H7 (cell line): ENCODE measurements at places on chromosomes 2 and 18. TPM values are rescaled to one million over a fixed set of nuclear protein-coding genes. Genes with fewer than 3 reads are reported as not detected.

The TCF23 gene
- total RNA-seq: not detected in 2 replicates

The SLC8A1 gene
- 0.63 and 1.7 TPM in 2 replicates for total RNA-seq

DNA sequence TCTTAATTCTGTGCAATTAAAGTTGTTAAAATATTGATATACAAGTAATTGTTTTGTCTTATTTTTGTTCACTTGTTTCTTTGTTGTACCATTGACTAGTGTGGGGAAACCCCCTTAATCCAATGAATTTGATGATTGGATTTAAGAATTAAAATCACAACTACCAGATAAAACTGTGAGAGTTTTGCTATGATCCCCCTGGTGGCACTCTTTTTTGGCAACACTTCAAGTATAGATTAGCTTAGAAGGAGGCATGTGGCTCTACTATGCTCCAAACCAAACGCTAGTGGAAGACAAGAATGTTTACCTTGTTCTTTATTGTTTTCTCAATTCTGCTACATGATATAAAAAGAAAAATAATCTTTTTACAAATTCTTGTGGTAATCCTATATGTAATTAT, 477.8 kb upstream of the ETAA1 start:
- no peak for DNase-seq

DNA sequence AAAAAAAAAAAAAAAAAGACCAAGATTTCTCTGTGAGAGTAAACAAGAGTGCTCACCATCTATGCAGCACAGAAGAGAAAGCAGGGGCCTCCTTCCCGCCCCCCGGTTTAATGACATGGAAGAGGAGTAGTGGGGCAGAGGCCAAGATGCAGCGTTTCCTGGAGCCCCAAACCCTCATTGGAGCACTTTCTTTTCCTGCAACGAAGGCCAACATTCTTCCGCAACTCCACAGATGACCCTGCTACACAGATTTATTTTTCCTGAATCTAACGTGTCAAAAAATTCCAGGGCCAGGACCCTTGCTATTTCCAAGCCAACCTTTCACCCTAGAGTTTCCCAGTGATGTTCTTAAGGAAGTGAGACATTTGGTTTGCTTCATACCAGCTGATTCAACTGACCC, 189.6 kb downstream of the MIB1 start:
- DNase-seq: no peak

- DNase-seq: no peak
Measured at GRCh38 chr2:163856941-163857340, 121.1 kb upstream of the FIGN start.
